SHP77 treated with DMSO at 0.1 percent for 48 hours (cell line): ENCODE measurements at places on chromosomes 4 and X.

- DNase-seq, result no peak
These were observed 11.3 kb upstream of the MAGEA10 start for GRCh38 chrX:152149648-152150047.

DNA sequence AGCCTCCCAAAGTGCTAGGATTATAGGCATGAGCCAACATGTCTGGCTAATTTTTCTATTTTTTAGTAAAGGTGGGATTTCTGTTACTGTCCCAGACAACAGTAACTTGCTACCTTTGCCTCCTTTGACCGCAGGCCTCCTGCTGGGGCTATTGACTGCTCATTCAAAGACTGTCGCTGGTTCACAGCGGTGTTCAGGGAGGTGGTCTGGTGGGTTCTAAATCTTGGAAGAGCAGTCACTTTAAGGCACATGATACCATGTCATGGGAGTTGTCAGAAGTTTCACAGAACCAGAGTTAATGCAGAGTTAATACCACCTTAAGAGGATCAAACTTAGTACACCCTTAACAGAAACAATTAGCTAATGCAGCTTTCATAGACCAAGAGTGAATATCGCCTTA is 3.8 kb downstream of the ASMT start:
- DNase-seq, result no peak

DNA sequence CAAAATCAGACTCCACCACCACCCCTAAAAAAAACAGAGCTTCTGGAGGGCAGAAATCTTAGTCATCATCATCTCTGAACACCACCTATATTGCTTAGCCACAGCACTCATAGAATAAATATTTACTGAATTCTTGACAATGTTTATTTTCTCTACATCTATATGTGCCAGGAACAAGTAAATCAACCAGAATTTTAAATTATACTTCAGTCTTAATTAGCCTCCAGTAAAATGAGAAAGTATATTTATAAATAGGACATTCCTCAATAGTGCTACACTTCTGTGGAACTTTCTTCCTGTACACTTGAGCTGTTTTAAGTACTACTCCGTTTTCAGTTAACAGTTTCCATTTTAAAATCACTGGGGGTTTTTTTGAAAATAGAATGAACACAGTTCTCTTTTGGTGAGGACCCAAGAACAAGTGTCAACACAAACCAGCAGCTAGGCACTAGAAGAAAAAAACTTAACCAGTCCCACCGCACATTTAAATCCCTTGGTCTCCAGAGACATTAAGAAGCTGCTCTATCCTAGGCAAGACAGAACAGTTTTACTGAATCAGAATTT is 25.5 kb downstream of the SMIM14 start:
- no peak for DNase-seq

DNA sequence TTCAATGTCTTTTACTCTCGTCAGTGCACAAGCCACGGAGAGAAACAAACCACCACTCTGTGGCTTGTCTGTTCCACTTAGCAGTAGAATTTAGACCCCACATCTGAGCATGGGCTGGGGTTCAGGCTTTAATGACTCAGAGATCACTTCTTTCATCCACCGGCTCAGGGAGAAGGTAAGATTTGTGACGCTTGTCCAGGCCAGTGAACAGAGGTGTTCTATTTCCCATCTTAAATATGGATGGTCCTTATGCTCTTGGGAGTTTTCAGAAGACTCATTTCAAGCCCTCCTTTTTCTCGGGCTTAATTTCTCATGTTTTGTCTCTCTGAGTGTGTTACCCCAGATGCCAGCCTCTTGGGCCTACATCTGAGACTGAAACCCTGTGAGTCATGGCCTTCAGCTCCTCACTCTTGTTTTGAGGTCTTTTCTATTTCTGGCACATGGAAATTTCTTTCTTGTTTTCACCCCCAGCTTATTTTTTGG is 127.4 kb upstream of the SFRP2 start:
- no peak for DNase-seq

GRCh38 chr4:83436680-83437079 is 18.9 kb downstream of the HELQ start:
- no peak for DNase-seq

- no peak for DNase-seq
These were observed 28.8 kb upstream of the TFDP3 start for GRCh38 chrX:133246921-133247320.

DNA sequence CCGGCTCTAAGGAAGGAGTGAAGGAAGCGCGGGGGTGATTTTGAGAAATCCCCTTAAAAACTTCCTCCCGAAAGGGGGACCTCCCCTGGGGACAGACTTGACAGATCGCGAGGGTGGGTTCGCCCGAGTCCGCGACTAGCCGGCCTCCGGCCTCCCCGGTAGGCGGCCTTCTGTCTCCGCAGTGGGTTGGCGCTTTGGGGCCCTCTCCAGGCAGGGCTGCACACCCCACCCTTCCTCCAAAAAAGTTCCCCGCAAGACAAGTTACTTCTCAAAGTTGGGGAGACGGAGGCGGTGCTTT is 24.8 kb downstream of the HOPX start:
- DNase-seq, result no peak

- DNase-seq, result no peak
These were observed 238.1 kb downstream of the SLITRK2 start for GRCh38 chrX:146055733-146056132.

- DNase-seq, result no peak
These were observed 27.6 kb downstream of the INPP4B start for GRCh38 chr4:142818476-142818875.

DNA sequence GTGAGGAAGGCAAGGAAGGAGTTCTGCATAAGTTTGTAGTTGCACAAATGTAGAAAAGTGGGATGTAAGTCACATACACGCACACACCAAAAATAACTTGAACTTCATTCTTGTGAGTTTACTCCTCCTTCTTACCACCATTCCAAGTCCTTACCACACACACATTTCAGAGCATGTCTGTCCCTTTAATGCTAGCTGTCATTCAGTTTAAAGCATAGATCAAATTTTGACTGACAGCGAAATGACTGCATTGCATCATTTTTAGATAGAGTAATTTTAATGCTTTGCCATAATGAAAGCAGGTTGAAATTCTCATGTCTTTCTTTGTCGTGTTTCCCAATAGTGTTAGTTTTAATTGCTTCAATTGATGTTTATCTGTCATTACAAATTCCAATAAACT is 629.6 kb upstream of the HTR2C start:
- no peak for DNase-seq

DNA sequence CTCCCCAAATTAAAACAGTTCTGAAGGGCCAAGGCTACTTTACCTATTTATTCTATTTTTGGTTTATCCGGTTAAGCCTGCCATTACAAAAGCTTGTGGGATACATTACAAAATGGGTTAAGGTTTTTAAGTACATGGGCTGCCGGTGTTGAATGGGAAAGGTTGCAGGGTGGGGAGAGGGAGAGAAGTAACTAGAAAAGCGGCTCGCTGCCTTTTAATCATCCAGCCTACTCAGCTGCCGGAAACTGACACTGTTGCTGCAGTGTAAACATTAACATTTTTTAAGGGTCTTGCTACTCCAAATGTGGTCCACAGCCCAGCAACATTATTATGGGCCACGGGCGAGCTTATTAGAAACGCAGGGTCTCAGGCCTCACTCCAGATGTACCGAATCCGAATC is 1.5 kb upstream of the IL1RAPL1 start:
- no peak for DNase-seq

DNA sequence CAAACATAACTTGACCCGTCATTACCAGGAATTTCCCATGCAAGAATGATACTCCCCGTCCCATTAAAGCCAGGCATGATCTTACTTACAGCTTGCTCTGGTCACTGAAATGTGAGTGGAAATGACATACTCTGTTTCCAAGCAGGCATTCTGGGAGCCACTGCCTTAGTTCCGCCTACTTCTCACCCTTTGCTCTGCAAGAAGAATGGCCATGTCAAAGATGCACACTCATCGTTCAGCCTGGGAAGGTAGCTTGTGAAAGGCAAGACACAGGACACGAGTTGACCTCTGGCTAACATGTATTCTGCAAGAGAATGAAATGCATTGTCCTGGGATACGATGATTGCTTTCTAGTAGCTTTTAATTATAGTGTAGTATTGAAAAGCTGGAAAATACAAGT is 1144.4 kb downstream of the NLGN4X start:
- no peak for DNase-seq

GRCh38 chrX:56113785-56114436 is 118.2 kb upstream of the KLF8 start:
- no peak for DNase-seq

DNA sequence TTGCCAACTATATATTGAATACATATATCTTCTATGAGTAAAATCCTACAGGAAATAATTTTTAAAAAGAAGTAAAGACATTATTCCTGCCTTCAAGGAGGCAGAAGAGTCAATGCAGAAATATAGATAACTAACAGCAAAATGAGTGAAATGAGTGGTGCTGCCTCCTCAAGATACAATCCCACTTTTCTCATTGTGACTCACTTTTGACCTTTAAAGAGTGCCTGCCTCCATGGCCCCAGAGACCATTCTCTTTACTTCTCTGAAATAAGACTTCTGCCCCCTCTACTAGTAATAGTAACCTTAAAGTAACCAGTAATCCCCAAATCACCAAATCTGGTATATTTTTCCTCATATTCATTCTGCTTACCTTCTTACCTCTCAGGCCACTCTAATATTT is 15.5 kb downstream of the SLC10A7 start:
- no peak for DNase-seq

- DNase-seq, result no peak
These were observed 51.6 kb upstream of the HTR2C start for GRCh38 chrX:114532111-114532805.

DNA sequence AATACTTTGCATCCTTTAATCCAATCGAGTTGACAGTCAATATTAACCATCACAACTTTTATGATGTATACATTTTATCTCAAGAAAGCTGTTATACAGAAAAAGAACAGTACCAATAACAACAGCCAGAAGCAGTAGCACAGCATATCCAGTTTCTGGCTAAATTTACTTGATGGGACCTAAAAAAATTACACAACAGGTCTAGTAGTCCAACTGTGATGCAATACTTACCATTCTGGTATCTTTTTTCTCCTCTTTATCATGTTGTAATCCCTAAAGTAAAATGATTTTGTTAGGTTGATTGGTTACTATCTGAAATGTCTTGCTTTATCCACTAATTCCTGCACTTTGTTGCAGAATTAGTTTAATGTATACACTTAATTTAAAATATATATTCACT is 1150.6 kb downstream of the FAT4 start:
- no peak for DNase-seq

- DNase-seq, result no peak
These were observed 51.8 kb upstream of the DUX4 start for GRCh38 chr4:190121759-190122158.

DNA sequence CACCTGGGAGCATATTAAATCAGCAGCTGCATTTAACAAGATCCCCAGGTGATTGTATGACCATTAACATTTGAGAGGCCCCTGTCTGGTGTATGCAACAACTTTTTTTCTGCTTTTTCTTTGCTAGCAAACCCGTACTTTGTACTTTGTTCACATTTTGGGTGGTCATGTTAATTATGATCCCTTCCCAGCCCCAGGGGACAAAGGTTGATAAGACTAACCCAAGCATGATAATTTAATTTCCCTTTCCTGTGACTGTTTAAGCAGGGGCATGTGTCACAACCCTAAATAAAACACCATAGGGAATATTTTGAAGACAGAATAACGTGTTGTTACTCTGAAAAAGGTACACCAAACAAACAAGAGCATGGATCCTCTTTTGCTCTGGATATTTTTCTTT is 332.0 kb downstream of the PCDH18 start:
- DNase-seq, result no peak

DNA sequence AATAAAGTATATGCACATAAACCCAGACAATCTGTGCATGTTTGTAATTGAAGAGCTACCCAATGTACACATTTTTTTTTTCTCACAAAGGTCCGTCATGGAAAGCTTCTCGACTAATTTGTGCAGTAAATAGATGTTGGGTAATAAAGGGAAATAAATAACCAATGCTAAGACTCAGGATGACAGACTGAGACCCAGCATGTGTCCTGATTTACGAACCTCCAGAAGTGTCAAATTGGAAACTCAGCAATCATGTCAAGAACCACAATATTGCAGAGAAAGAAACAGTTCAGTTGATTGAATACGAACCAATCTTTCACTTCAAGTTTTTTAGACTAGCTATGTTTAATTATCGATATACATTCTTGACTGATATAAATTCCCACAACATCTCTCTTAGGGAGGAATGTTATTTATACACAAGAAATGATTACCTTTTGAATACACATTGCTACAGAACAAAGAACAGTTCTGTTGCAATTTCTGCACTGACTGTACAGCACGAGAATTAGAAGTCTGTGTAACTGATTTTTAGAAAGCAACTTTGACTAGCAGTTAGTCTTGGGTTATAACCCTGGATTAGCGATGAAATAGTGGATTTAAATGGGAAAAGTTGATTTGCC is 625.6 kb upstream of the FTHL17 start:
- DNase-seq, result no peak

DNA sequence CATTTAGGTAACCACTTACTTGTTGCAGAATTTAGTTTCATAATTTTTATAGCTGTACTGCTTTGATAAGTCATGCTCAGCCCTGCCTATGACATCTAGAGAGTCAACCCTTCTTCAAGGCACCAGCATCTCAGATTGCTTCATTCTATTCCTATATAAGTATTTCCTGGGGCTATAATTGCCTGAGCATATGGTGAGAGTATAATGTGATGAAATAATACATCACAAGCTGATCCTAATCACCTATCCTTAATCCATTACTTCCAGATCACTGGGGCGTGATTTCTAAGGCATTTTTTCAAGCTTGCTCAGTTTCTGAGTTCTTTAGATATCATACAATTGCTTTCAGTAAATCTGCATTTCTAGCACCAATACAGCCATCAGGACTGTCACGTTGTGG is 200.0 kb upstream of the NPY2R start:
- DNase-seq, result no peak

DNA sequence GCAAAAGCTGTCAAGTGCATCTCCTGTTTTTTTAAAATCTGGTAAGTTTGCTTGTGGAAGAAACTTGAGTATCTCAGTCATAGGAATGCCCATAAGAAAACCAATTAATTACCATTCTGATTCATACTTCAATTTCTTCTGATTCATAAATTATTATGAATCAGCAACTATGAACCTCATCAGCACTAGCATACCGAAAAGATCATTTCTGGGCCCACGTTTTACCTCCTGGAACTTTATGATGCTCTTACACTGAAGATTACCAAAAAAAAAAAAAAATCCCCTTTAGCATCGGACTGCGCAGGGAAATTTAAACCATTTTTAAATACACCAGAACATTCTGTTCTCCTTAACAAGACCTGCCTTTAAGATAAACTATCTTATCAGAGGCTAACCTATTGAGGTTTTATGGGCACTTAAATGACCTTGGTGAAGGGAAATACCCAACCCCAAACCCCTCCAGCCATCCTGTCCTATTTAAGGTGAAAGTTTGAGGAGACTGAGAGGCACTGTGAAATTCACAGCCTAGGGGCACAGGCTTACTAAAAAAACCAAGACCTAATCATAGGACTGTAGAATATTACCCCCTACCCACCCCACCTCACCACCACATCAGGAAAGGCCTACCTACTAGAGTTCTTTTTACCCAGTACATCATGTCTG is 38.2 kb upstream of the ABCG2 start:
- no peak for DNase-seq
